ENCODE measurements at places on chromosomes 5 and 9.

DNA sequence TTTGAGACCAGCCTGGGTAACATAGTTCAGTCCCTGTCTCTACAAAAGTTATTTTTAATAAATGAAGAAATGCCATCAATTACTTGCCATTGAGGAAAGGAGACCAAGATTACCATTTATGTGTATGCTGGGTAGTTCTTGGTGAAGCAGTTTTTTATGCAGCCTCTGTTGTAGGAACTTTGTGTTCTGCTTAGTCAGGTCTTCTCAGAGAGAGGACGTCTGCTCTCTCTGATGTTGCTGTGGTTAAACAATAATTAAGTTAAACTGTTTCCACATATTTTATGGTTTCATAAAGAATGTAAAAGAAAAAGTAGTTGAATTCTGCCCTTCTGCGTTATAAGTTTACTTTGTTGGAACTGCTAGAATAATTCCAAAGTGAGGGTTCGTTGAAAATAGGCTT lies 210.5 kb downstream of the KDM4C start:
- DNase-seq: no peak

DNA sequence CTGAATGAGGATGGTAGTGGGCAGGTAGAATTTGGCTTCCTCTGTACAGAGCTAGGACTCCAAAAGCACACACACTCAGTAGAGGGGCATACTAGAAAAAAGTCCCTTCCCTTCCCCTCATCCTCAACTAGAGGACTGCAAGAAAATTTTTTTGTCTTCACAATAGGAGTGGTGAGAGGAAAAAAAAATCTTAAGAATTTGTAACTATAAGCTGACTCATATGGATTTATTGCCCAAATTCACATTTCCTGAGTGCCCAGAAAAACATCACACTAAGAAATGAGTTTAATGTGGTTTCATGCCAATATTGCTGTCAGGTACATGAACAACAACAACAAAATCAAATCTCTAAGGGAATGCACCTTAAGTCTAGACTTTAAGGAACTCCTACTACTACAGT lies 43.7 kb downstream of the RANBP6 start:
- DNase-seq: no peak

DNA sequence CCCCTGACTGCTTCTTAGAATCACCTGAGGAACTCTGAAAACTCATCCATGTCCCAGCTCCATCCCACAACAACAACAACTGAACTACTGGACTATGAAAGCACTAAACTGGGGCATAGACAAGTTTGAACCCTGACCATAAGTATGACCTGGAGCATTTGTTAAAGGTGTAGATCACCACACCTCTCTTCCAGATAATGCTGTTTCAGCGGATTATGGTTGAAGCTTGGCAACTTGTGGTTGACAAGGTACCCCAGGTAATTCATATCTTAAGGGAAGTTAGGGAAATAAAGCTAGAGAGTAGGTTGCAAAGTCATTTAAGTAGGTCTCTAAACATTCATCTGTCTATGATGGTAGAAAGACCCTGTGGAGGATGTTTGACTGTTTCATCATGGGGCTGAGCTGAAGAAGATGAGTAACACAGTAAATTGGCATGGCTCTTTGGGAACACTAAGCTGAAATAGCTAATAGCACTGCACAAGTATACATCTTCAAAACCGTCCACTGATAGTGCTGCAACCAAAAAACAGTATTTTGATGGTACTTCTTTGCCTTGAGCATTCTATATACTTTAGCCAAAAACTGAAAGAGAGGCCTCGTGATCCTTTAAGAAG lies 80.2 kb downstream of the TMEM174 start:
- no peak for DNase-seq

DNA sequence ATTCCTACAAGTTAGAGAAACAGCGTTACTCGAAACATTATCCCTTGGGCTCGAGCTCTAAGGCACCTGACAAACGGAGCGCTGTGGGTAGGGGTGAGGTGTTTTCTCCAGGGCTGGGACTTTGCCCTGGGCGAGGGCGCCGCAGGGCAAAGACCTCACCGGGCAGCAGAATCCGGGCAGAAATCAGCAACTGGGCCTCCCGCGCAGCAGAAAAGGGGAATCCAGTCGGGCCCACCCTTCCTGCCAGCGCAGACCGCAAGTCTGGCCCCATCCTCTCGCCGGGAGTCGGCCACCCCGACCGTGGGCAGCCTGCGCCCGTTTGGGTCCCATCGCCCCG lies 430 bp upstream of the MSH3 start:
- no peak for DNase-seq

DNA sequence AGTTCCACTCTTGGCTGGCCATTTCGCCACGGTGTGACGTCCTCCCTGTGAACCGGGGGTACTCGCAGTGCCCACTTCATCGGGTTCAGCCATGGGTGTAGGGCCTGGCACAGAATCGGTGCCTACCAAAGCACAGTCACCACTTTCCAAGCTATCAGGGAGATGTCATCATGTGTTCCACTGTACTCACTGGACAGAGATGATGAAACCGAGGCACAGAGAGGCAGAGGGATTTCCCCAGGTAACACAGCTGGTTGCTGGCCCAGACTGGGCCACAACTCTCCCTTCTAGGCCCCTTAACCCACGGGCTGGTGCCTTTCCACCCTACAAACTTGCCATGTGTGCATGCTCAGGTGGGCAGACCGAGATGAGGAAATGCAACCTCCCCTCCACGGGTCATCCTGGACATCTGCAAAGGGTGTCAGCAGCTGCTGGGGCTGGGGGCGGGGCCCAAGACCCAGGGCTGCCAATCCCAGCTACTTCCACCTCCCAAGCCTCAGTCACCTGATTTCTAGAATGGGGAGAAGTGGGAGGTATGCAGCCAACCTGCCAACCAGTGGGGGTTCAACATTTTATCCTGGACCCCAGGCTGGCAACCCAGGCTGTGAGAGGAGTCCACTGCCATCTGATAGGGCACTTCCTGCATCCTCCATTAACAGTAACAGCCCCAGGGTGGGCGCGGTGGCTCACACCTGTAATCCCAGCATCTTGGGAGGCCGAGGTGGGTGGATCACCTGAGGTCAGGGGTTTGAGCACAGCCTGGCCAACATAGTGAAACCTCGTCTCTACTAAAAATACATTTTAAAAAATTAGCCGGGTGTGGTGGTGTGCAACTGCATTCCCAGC lies 893 bp upstream of the SH2D3C start:
- no peak for DNase-seq

DNA sequence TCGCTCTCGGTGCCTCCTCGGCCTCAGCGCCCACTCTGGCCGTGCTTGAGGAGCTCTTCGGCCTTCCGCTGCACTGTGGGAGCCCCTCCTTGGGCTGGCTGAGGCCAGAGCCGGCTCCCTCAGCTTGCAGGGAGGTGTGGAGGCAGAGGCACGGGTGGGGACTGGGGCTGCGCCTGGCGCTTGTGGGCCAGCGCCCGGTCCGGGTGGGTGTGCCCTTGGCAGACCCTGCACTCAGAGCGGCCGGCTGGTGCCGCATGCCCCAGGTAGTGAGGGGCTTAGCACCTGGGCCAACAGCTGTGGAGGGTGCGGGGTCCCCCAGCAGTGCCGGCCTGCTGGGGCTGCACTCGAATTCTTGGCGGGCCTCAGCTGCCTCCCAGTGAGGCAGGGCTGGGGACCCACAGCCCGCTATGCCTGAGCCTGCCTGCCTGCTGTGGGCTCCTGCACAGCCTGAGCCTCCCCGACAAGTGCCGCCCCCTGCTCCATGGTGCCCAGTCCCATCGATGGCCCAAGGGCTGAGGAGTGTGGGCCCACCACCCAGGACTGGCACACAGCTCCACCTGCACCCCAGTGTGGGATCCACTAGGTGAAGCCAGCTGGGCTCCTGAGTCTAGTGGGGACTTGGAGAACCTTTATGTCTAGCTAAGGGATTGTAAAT lies 2085.2 kb upstream of the ACO1 start:
- DNase-seq: no peak

DNA sequence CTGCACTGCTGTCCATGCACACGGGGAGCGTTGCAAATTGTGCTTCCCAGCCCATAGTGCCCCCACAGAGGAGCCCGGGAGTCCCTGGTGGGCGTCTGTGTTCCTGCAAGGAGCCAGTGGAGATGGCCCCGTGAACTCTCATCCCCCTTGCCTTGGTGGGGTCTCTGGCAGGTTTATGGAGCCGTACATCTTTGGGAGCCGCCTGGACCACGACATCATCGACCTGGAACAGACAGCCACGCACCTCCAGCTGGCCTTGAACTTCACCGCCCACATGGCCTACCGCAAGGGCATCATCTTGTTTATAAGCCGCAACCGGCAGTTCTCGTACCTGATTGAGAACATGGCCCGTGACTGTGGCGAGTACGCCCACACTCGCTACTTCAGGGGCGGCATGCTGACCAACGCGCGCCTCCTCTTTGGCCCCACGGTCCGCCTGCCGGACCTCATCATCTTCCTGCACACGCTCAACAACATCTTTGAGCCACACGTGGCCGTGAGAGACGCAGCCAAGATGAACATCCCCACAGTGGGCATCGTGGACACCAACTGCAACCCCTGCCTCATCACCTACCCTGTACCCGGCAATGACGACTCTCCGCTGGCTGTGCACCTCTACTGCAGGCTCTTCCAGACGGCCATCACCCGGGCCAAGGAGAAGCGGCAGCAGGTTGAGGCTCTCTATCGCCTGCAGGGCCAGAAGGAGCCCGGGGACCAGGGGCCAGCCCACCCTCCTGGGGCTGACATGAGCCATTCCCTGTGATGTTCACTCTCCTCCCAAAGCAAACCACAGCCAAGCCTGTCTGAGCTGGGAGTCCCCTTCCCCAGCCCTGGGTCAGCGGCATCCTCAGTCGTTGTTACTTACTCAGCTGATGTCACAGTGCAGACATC lies 3.1 kb downstream of the MRPS2 start:
- no peak for DNase-seq

DNA sequence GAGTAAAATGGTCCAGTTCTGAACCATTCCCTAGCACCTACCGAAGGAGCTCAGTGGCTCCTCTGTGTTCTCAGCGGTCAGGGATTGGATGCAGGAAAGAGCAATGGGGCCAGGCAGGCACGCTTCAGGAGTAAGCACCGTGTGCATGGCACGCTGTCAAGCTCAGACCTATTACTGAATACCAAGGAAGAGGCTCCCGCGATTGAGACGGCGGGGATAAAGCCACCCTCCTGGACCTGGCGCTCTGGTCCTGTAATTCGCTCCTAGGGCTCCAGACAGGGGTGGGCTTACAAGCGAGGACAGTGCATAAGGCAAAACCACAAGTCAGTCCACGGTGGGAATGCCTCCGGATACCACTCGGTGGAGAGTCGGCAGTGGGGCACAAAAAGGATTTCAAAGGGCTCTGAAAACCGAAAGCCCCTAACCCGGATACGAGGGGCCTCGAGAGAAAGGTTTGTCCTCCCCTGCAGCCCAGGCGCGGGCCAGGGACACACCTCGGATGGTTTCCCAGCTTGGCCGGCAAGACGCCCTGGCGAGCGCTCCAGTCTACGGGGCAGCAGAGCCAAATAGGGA lies 988 bp downstream of the OXCT1 start:
- peak; percentile 65 for DNase-seq

- DNase-seq: no peak
Measured at GRCh38 chr9:35728041-35728971, 3.7 kb downstream of the TLN1 start.

GRCh38 chr5:76391014-76391413 lies 12.1 kb upstream of the IQGAP2 start:
- DNase-seq: no peak

- no peak for DNase-seq
Measured at GRCh38 chr5:558871-559503, 34.7 kb upstream of the SLC9A3 start.

DNA sequence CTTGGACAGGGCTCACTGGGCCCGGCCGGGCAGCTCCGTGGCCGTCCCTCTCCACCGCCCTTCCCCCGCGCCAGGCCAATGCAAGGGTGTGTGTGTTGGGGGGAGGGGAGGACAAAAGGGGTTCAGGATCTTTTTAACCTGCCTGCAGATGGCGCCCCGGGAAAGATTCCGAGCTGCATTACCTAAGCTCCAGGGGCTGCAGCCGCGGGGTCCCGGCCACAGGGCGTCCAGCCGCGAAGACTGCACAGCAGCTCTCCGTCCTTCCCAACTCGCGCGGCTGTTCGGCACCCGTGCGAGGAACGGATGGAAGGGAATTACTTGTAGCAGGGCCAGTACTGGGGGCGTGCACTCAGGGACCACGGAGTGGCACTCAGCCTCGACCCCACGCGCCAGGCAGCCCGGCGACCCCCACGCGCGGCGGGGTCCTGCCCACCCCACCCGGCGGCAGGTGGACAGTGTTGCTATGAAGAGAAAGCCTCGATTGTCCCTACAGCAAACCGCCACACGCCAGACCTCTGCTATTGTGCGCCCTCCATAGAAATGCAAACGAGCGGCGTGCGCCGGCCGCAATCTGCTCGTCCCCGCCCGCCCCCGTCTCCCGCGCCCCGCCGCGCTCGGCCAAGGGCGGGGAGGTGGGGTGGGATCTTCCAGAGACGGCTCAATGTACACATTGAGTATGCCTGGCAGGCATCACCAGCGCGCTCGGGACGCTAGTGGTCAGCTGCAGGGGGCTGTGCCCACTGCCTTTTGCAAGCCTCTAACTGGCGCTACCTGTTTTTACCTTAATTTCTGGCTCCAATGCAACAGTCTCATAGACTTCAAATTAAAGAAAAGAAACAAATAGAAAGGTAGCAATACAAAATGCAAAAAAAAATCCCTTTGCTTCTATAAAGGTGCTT lies 796 bp upstream of the GADD45G start:
- DNase-seq: peak; percentile 92

DNA sequence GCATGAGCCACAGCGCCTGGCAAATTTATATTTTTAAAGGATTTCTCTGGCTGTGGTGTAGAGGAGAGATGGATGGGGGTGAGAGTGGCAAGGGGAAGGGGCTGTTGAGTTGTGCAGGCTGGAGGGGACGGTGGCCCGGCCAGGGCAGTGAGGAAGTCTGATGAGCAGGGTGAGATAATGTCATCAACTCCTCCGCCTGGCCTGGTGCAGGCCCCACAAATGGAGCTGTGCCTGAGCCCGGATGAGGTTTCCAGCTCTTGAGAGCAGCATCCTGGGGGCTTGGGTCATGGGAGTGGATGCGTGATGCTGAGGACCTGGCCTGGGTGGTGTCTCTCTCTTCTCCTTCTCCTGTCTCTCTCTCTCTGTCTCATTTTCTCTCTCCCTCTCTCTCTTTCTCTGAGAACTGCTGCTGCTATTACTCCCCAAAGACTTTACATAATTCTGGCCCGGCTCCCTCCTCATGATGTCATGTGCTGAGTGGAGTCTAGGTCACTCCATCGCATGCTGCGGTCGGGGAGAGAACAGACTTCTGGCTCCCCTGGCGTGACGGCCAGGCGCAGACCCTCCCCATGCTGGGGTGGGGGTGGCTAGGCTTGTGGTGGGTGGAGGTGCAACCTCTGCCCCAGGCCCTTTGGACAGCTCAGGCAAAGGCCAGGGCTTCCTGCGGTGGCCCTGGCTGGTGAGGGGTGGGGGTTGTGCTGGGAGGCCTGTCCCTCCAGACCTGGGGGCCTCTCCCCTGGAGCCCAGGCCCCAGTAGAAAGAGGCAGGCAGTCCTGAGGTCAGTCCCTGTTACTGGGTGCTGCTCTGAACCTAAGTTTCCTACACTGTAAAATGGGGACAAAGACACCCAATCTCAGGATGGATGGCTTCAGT lies 26.4 kb downstream of the FGF18 start:
- no peak for DNase-seq

DNA sequence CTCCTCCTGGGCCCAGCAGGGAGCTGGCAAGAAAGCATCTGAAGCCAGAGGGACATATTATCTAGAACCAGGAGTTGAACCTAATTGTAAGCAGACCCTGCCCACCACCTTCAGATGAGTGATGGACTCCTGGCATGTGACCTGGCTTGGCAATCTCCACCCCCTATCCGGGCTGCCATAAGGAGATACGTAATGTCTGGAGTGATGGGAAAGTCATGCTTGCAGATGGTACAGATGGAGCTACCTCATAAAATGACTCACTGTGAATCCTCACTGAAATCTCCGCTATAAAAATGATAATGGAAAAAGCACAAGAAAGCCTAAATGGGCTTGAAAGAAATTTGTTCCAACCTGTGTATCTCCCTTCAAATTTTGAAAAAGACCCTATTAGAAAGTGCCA lies 157.5 kb downstream of the DMRT2 start:
- DNase-seq: no peak
